ENCODE measurements at places on chromosomes 11 and 22. TPM values are rescaled to one million over a fixed set of nuclear protein-coding genes. Genes with fewer than 3 reads are reported as not detected.

Gene XKR3
- total RNA-seq = not detected

Gene CNGA4
- total RNA-seq = 0.50 TPM

Gene CTSW
- not detected for total RNA-seq

Gene OR10A2
- total RNA-seq = not detected

Gene RPS19BP1
- total RNA-seq = 89.0 TPM

GRCh38 chr22:36541831-36542411, 13.0 kb upstream of the EIF3D start:
- no peak overlapping the region for H3K27ac ChIP-seq
- DNase-seq = no peak
- peaks cover 16% of the 10 kb centered on the region for H3K4me1 ChIP-seq

GRCh38 chr11:133081020-133081419, 451.3 kb downstream of the OPCML start:
- DNase-seq = no peak
- H3K27me3 ChIP-seq = peaks cover 22% of the 10 kb centered on the region
- H3K4me3 ChIP-seq = peak overlapping the region; percentile 52
- no peak overlapping the region for H3K27ac ChIP-seq
- no peaks in the 10 kb centered on the region for H3K36me3 ChIP-seq
- H3K4me1 ChIP-seq = peaks cover 32% of the 10 kb centered on the region

- no peak overlapping the region for H3K4me3 ChIP-seq
- no peaks in the 10 kb centered on the region for H3K36me3 ChIP-seq
- no peak overlapping the region for H3K27ac ChIP-seq
- H3K27me3 ChIP-seq = no peaks in the 10 kb centered on the region
- no peaks in the 10 kb centered on the region for H3K4me1 ChIP-seq
Measured at GRCh38 chr11:112118176-112118575, 31.5 kb downstream of the SDHD start.

- peaks cover 23% of the 10 kb centered on the region for H3K4me1 ChIP-seq
- H3K36me3 ChIP-seq = no peaks in the 10 kb centered on the region
- peaks cover 30% of the 10 kb centered on the region for H3K27me3 ChIP-seq
- no peak overlapping the region for H3K4me3 ChIP-seq
- H3K27ac ChIP-seq = no peak overlapping the region
- DNase-seq = peak; percentile 16
Measured at GRCh38 chr11:3166268-3167142, 1.4 kb upstream of the OSBPL5 start.

GRCh38 chr11:57491371-57492061, 24.0 kb downstream of the SLC43A1 start:
- peak overlapping the region; percentile 53 for H3K27ac ChIP-seq
- peaks cover 12% of the 10 kb centered on the region for H3K4me1 ChIP-seq
- H3K27me3 ChIP-seq = no peaks in the 10 kb centered on the region
- no peak overlapping the region for H3K4me3 ChIP-seq

DNA sequence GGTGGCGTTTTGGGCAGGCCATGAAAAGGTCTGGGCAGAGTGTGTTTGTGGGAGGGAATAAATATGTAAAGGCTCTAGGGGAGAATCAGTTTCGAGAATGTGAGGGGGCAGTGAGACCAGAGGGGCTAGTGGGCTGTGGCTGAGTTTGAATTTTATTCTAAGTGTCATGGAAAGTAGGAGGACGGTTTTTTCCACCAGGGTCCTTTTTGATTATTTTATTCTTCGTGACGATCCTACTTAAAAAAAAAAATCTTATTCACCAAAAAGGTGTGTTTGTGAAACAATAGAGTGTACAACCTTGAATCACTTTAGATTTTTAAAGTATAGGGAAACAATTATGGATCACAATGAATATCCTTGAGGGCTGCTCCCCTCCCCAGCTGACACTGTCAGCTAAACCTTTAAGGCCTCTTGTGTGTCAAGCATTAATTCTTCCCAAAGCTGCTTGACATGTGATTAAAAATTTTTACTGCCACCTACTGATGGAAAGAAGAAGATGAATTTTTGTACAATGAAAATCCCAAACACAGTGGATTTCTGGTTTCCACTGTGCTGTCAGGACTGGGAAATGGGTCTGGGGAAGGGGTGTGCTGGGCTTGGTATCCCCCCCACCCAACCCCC, 107.5 kb upstream of the OR4B1 start:
- no peak overlapping the region for H3K4me3 ChIP-seq
- DNase-seq = no peak
- no peaks in the 10 kb centered on the region for H3K27me3 ChIP-seq
- peak overlapping the region; percentile 54 for H3K27ac ChIP-seq

DNA sequence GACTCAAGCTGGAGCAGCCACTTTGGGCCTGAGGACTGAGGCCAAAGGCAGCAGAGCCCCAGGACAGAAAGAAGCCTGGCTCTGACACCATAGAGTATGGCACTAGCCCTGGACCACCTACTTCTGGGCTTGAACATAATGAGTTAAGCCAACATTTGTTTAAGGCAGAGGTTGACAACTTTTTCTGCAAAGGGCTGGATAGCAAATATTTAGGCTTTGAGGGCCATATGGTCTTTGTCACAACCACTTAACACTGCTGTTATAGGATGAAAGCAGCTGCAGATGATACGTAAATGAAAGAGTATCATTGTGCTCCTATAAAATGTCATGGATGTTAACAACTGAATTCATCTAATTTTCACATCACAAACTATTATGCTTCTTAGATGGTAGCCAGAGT, 16.6 kb downstream of the OSBP start:
- no peak overlapping the region for H3K4me3 ChIP-seq
- no peak for DNase-seq
- H3K36me3 ChIP-seq = peaks cover 61% of the 10 kb centered on the region
- no peaks in the 10 kb centered on the region for H3K27me3 ChIP-seq

DNA sequence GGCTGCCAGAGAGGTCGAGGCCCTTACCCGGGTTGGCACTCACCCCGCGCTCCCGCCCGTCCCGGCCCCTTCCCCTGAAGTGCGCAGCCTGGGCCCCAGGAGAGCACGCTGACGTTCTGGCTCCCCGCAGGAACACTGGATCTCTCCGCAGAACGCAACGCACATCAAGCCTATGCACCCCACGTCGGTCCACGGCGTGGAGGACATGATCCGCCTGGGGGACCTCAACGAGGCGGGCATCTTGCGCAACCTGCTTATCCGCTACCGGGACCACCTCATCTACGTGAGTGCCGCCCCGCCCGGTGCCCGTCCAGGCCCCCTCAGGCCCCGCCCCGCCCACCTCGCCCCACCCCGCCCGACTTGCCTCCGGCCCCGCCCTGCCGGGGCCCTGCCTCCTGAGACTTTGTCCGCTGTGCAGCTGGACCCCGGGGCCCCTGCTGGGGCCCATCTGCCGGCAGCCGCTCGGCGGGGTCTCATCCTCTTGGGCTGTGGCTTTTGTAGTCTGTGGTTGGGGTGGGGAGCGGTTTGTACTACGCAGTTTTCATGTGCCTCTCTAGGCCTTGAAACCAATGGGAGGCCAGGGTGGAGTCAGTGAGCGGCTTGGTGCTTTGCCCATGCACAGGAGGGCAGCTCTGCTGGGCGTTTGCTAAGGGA, 19.7 kb downstream of the MYO7A start:
- H3K4me3 ChIP-seq = peak overlapping the region; percentile 78
- no peaks in the 10 kb centered on the region for H3K36me3 ChIP-seq
- H3K27ac ChIP-seq = peak overlapping the region; percentile 53
- peaks cover 23% of the 10 kb centered on the region for H3K4me1 ChIP-seq
- H3K27me3 ChIP-seq = peaks cover 10% of the 10 kb centered on the region

GRCh38 chr11:72195518-72196270, 3.8 kb downstream of the FOLR1 start:
- H3K36me3 ChIP-seq = no peaks in the 10 kb centered on the region
- DNase-seq = no peak
- H3K27ac ChIP-seq = no peak overlapping the region
- no peak overlapping the region for H3K4me3 ChIP-seq

- no peaks in the 10 kb centered on the region for H3K27me3 ChIP-seq
- no peak for DNase-seq
Measured at GRCh38 chr11:68538025-68538424, 77.5 kb downstream of the PPP6R3 start.

DNA sequence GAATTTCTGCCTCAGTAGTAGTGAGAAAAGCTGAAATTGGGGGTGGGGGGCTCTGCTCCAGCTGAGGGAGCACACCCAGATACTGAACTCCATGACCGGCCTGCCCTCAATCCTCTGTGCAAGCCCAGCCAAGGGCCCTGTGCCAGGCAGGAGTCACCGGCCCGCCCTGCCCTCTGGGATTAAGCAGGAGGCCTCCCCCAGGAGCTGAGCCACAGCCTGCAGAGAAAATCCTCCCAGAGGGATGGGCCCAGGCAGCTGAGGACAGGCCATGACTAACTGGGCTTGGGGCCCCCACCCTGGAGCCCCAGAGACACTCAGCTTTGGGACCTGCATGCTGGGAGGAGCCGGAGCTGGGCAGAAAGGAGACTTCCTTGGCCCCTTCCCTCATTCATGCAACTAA, 48.8 kb downstream of the MN1 start:
- peaks cover 42% of the 10 kb centered on the region for H3K4me1 ChIP-seq
- no peak overlapping the region for H3K27ac ChIP-seq
- peaks cover 3% of the 10 kb centered on the region for H3K27me3 ChIP-seq
- H3K36me3 ChIP-seq = no peaks in the 10 kb centered on the region

GRCh38 chr11:70048279-70049024, 29.7 kb upstream of the ANO1 start:
- H3K4me1 ChIP-seq = peaks cover 8% of the 10 kb centered on the region
- DNase-seq = peak; percentile 60
- H3K27me3 ChIP-seq = no peaks in the 10 kb centered on the region

- H3K27ac ChIP-seq = no peak overlapping the region
- no peaks in the 10 kb centered on the region for H3K36me3 ChIP-seq
- DNase-seq = no peak
- H3K27me3 ChIP-seq = no peaks in the 10 kb centered on the region
- H3K4me1 ChIP-seq = peaks cover 5% of the 10 kb centered on the region
Measured at GRCh38 chr11:95714843-95715776, 74.5 kb downstream of the FAM76B start.

DNA sequence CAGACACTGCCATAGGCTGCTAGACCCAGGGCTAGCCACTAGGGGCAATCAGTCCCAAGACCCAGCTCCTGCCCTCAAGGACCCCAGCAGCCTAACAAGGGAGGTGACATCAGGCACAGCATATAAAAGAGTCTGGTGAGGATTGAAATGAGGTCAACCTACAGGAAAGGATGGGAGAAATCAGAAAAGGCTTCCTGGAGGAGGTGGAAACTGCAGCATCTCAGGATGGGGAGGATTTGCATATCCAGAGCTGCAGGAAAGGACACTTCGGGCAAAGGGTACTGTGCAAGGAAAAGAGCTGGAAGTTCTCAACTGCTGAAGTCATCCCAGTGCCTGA, 2.9 kb upstream of the ARFGAP2 start:
- peak overlapping the region; percentile 78 for H3K27ac ChIP-seq
- peaks cover 20% of the 10 kb centered on the region for H3K4me1 ChIP-seq
- peaks cover 8% of the 10 kb centered on the region for H3K36me3 ChIP-seq
- peak; percentile 72 for DNase-seq
- no peak overlapping the region for H3K4me3 ChIP-seq
- no peaks in the 10 kb centered on the region for H3K27me3 ChIP-seq

- H3K4me1 ChIP-seq = peaks cover 30% of the 10 kb centered on the region
- H3K36me3 ChIP-seq = peaks cover 2% of the 10 kb centered on the region
- H3K27me3 ChIP-seq = no peaks in the 10 kb centered on the region
- no peak overlapping the region for H3K27ac ChIP-seq
- H3K4me3 ChIP-seq = no peak overlapping the region
Measured at GRCh38 chr11:36037031-36037430, 93.2 kb downstream of the LDLRAD3 start.

- peaks cover 22% of the 10 kb centered on the region for H3K4me1 ChIP-seq
- no peak overlapping the region for H3K27ac ChIP-seq
- DNase-seq = peak; percentile 42
- peaks cover 86% of the 10 kb centered on the region for H3K27me3 ChIP-seq
- H3K36me3 ChIP-seq = no peaks in the 10 kb centered on the region
Measured at GRCh38 chr22:19755145-19755710, 5.3 kb upstream of the TBX1 start.
